Stimulated activated CD8-positive, alpha-beta memory T cell treated with anti-CD3 and anti-CD28 coated beads, Interleukin-12 subunit alpha, Interleukin-12 subunit beta, amount 100 ng/mL, for 4 hours (primary cell): ENCODE measurements at places on chromosomes 7 and 10.

- DNase-seq = no peak
Measured at GRCh38 chr10:83886871-83887270, 252.4 kb upstream of the GHITM start.

- no peak for DNase-seq
Measured at GRCh38 chr10:48266528-48266927, 8.0 kb downstream of the FRMPD2 start.

DNA sequence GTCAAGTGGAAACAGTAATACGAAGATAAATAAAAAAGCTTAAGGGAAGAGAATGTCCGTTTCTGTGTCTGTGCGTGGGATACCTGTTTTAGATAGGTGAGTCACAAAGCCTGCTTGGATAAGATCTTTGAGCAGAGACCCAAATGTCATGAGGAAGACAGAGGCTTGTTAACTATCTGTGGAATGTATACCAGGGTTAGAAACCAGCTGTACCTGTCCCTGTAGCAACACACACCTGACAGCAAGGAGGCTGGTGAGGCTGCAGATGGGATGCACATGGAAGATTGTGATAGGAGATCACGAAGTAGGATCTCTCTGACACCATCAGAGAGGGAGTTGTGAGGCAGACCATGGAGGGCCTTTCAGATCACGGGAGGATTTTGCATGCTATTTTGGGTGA, 105.3 kb downstream of the ARHGAP21 start:
- no peak for DNase-seq

GRCh38 chr10:49649936-49650723, 29.3 kb upstream of the C10orf53 start:
- no peak for DNase-seq

GRCh38 chr10:79056361-79056735, 12.4 kb upstream of the ZMIZ1 start:
- DNase-seq = no peak

GRCh38 chr10:100710151-100710871, 35.1 kb upstream of the PAX2 start:
- no peak for DNase-seq

GRCh38 chr10:22315455-22316285, 518 bp upstream of the COMMD3 start:
- DNase-seq = no peak

GRCh38 chr10:112844681-112845544, 105.1 kb upstream of the TCF7L2 start:
- DNase-seq = no peak

DNA sequence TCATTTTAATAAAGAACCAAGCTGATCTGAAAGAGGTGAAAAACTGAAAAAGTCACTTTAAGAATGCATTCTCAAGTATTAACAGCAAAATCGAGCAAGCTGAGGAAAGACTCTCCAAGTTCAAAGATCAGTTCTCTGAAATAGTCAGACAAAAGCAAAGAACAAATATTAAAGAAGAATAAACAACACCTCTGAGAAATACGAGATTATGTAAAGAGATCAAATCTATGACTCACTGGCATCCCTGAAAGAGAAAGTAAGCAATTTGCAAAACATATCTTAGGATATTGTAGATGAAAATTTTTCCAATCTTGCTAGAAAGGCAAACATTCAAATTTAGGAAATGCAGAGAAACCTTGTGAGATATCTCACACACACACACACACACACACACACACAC, 138.4 kb upstream of the HGF start:
- no peak for DNase-seq

DNA sequence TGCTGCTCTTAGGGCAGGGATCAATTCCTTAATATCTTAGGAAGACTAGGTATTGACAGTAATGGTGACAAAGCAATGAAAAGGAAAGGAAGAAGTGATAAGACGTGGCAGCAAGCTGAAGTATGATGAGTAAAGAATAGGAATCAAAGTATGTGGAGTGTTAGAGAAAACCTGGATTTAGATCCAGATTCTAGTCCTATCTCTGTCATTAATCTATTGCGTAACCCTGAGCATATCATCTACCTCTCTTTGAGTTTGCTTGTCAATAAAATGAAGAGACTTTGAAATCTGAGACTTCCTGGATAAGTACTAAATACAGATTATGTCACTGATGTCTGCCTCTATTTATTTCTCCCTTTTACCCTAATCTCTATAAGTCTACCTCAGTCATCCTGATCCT, 89.2 kb downstream of the PTEN start:
- DNase-seq = no peak

DNA sequence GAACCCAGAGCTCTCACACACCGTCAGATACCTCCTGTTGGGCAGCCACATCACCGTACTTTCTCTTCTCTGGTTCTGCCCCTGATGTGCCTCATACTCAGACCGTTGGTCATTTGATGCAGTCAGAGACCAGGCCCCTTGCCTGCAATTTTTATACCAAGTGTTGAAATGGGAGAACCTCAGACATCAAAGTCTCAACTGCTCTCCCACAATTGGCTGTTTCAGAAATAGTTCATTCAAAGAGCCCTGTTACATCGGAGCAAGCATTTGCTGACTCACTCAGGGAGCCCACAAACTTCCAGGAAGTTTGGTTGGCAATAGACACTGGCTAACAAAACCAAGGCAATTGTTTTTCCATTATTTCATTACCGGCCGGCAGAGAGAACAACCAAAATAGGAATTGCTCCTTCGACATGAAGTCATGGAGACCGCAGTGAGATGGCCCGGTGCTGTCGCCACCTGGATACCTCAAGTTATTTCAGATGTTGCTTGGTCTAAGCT, 33.5 kb upstream of the ADAM12 start:
- no peak for DNase-seq

DNA sequence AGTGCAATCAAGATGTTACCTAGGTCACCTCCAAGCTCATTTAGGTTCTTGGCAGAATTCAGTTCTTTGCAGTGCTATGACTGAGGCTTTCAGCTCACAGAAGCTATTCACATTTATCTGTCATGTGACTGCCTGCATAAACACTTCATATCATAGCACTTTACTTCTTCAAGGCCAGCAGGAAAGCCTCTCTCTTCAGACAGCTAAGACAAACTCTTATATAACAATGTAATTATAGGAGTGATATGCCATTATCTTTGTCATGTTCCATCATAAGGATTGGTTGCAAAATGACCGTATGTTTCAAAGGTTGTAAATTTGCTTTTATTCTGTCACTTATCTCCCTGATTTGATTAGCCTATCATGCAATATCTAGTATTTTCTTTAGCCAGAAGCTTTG, 78.8 kb upstream of the TMEM196 start:
- no peak for DNase-seq
